HFFc6 (cell line): ENCODE measurements at places on chromosomes 7 and 10. TPM values are rescaled to one million over a fixed set of nuclear protein-coding genes. Genes with fewer than 3 reads are reported as not detected.

The TSC22D4 gene
- 53.5 and 54.5 TPM in 2 replicates for total RNA-seq

The ZNF273 gene
- 1.1 to 2.5 TPM (median 1.5 TPM) in 3 replicates for total RNA-seq

DNA sequence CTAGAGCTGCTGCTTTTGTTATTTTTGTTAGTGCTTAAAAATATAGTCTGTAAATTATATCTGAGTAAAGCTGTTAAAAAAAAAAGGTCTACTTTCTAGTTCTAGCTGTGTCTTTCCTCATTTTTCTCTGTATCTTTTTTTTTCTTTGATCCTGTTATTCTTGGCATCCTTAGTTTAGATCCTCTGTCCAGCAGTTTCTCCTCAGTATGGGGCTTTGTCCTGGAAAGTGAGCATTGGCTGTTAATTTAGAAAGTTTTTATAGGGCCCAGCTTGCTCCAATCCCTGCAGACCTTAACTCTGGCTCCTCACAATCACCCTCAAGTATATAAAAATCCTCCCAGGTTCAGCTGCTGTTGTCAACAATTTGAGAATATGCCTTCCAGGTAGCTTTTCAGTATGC lies 23.5 kb downstream of the DDX50 start:
- no peak for DNase-seq

GRCh38 chr7:50821457-50822008 lies 38.8 kb upstream of the GRB10 start:
- no peak for DNase-seq

DNA sequence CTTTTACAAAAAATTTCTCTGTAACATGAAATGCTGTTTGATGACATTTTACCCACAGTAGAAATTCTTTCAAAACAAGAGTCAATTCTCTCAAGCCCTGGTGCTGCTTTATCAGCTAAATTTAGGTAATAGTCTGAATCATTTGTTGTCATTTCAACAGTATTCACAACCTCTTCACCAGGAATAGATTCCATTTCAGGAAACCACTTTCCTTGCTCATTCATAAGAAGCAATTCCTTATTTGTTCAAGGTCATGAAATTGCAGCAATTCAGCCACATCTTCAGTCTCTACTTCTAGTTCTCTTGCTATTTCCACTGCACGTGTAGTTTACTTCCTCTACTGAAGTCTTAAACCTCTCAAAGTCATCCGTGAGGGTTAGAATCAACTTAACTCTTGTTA lies 14.1 kb downstream of the STAG3 start:
- peak; percentile 20 for DNase-seq

DNA sequence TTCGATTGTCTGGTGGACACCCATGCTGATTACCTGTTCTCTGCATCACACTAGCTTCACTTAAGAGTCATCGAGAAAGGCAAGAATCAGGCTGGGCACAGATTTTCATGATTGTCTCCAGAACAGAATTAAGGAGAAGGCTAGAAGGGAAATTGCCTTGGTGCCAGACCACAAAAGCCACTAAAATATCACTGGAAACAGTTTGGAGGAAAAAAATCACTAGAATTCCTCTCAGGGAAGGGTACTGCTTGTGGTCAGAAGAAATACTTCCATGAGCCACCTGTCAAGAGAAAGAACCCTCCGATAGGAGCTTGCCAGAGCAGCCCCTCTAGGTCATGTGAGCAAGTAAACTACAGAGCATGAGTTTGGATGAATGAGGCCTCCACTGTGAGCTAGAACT lies 269.3 kb upstream of the TEX47 start:
- no peak for DNase-seq
